ENCODE measurements at places on chromosomes 16 and 17.

- DNase-seq: no peak
Measured at GRCh38 chr16:57611181-57611580, 17.2 kb upstream of the ADGRG1 start.

- no peak for DNase-seq
Measured at GRCh38 chr16:16175296-16175695, 48.0 kb downstream of the ABCC6 start.

DNA sequence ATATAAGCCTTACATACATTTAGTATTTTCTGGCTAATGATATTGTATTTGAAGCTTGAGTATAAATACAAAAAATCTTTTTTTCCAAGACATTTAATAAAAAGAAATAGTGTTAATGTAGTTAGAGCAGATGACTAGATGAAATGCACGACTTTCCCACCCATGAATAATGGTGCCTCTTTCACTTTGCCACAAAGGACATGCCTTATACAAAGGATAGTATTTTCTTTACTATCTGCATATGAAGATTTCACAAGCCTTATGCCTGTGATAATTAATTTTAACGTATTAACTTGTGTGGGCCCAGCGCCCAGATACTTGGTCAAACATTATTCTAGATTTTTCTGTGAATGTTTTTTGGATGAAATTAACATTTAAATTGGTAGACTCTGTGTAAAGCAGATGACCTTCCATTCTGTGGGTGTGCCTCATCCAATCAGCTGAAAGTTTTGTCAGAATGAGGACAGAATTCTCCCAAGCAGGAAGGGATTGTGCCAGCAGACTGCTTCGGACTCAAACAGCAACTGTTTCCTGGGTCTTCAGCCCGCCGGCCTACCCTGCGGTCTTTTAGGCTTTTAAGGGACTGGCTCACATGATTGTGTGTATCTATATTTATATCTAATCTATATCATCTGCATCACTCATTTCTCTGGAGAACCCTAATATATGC is 115.4 kb downstream of the USP22 start:
- no peak for DNase-seq

DNA sequence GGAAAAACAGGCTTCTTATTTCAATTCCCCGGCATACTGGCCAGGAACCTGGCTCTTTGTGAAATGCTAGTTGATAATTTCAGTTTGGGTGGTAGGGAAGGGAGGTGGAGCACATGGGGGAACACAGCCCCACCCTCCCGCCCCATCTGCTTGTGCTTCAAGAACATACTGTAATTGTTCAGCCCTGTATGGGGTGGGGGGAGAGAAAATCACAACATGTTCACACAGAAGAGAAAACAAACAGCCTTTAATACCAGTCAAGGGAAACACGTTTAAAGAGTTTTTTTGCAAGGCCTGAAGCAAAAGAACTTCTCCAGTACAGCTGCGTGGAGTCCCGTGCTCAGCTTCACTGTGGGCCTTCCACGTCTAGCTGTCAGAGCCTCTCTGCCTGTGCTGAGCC is 59.7 kb downstream of the SHISA6 start:
- no peak for DNase-seq

DNA sequence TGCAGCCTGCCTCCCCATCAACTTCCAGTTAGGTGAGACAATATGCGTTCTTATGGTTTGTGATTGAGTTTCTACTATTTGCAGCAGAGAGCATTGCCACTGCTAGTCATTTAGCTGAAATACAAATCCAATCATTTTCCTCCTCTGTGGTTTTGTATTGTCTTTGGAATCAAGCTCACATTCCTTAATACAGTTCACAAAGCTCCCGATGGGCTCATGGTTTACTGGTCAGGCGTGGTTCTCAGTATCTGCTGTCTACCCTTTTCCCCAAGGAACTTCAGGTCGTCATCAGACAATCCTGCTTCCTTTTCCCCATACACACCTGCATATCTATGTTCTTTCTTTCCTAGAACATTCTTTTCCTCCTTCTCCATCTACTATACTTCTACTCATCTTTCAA is 69.6 kb upstream of the GAS7 start:
- DNase-seq: no peak

GRCh38 chr16:2937170-2937569 is 25.4 kb downstream of the FLYWCH1 start:
- no peak for DNase-seq

Data from effector CD8-positive, alpha-beta T cell (primary cell).